Posterior cingulate gyrus (tissue), 11 donors: ENCODE measurements at places on chromosomes 16 and 17.

- DNase-seq: no peak
Observed at GRCh38 chr16:76574651-76575050, 297.4 kb downstream of the CNTNAP4 start.

- DNase-seq: no peak
Observed at GRCh38 chr16:86218479-86219170, 291.7 kb upstream of the FOXF1 start.

- no peak for DNase-seq
Observed at GRCh38 chr17:42421507-42422338, 1.3 kb downstream of the CAVIN1 start.

GRCh38 chr17:7747635-7748071 lies 30.1 kb downstream of the DNAH2 start:
- no peak for DNase-seq

- DNase-seq: no peak
Observed at GRCh38 chr16:79810449-79811189, 210.1 kb upstream of the MAF start.

GRCh38 chr17:47802341-47803022 lies 19.1 kb downstream of the OSBPL7 start:
- DNase-seq: peak; percentile 42

GRCh38 chr16:15648135-15648730 lies 1.8 kb upstream of the NDE1 start:
- DNase-seq: no peak

- DNase-seq: no peak
Observed at GRCh38 chr16:21205303-21205702, 6.1 kb downstream of the ZP2 start.

- peak; percentile 50 for DNase-seq
Observed at GRCh38 chr17:3827124-3827773, 18.8 kb downstream of the NCBP3 start.

GRCh38 chr17:58632324-58633314 lies 59.2 kb downstream of the TEX14 start:
- DNase-seq: no peak

DNA sequence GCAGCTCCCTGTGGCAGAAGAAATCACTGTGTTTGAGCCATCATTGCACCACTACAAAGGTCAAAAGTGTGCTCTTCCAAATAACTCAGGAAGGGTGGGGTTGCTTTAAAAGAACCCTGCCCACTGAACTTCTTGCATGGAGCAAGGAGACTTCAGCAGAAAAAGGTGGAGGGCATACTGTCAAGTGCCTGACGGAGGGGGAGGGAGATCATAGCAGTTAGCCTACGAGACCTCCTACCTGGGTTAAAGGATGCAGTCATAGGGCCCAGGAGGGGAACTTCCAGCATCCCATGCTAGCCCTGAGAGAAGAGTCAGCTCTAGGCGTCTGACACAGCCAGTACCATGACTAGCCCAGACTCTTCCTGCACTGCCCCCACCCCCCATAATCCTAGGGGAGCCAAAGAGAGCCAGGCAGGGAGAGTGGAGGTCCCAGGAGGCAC lies 45.3 kb upstream of the MSI2 start:
- DNase-seq: no peak

- DNase-seq: no peak
Observed at GRCh38 chr17:35892091-35893035, 12.2 kb upstream of the CCL5 start.

- DNase-seq: no peak
Observed at GRCh38 chr16:55942821-55943220, 67.6 kb upstream of the CES5A start.

DNA sequence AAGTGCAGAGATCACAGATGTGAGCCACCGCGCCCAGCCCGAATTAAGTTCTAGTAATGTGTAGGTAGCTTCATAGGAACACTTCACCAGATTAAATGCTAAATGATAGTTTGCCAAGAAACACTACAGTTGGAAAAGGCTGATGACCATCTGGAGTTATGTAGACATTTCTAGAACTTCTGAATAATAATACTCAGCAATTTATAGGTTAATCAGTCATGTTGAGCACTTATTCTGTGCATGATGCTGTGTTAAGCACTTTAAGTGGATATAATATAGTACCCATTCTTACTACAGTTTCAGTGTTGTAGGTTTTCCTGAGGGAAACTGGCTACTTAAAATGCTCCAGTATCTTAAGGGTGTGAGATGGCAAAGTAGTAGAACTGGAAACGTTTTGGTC lies 45.2 kb downstream of the NUP93 start:
- DNase-seq: no peak

GRCh38 chr17:58321571-58322525 lies 6.7 kb downstream of the TSPOAP1 start:
- DNase-seq: peak; percentile 83

- DNase-seq: peak; percentile 24
Observed at GRCh38 chr16:12087901-12088421, 111.4 kb downstream of the SNX29 start.

GRCh38 chr17:55116440-55116914 lies 147.9 kb downstream of the STXBP4 start:
- no peak for DNase-seq
